ENCODE measurements at places on chromosomes 7 and 10. TPM values are rescaled to one million over a fixed set of nuclear protein-coding genes. Genes with fewer than 3 reads are reported as not detected.
A peak's percentile ranks its signal among the peaks of the same experiment; 100 is the strongest.

GRCh38 chr7:35477609-35478008 is 217.3 kb downstream of the HERPUD2 start:
- DNase-seq, result no peak

GRCh38 chr7:155975490-155975889 is 163.2 kb upstream of the SHH start:
- DNase-seq, result no peak

- DNase-seq, result no peak
Observed at GRCh38 chr10:17607603-17608332, 9.4 kb downstream of the HACD1 start.

GRCh38 chr7:74092321-74092963 is 8.8 kb downstream of the LIMK1 start:
- peak; percentile 44 for DNase-seq

- DNase-seq, result no peak
Observed at GRCh38 chr10:23204773-23205172, 12.7 kb downstream of the PTF1A start.

Gene IQUB
- total RNA-seq, result 0.24 TPM

Gene GDF10
- 1.6 TPM for total RNA-seq

Gene LLCFC1
- total RNA-seq, result not detected

Gene KCNH2
- 185 TPM for total RNA-seq

Data from heart left ventricle (tissue), 16 donors.